RPMI8226 (cell line): ENCODE measurements at places on chromosomes 2 and 18.

DNA sequence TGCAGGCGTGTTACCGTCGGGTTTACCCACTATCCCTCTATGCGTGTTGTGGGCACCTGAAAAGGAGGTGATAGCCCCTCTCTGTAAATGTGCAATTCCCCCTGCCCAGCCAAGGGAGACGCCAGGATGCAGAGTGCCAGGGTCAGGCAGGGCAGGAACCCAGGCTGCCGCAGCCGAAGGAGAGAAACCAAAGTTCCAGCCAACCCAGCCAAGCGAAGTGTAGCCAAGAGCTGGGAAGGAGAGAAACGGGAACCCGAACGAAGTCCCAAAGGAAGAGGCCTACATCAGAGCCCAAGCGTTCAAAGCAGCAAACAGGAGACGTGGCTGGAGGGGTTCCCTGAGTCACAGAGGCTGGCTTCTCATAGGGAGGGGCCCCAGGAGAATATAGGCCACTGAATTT, 24.2 kb upstream of the SPR start:
- DNase-seq: no peak

- no peak for DNase-seq
Observed at GRCh38 chr18:24933345-24933744, 418.6 kb downstream of the ZNF521 start.

DNA sequence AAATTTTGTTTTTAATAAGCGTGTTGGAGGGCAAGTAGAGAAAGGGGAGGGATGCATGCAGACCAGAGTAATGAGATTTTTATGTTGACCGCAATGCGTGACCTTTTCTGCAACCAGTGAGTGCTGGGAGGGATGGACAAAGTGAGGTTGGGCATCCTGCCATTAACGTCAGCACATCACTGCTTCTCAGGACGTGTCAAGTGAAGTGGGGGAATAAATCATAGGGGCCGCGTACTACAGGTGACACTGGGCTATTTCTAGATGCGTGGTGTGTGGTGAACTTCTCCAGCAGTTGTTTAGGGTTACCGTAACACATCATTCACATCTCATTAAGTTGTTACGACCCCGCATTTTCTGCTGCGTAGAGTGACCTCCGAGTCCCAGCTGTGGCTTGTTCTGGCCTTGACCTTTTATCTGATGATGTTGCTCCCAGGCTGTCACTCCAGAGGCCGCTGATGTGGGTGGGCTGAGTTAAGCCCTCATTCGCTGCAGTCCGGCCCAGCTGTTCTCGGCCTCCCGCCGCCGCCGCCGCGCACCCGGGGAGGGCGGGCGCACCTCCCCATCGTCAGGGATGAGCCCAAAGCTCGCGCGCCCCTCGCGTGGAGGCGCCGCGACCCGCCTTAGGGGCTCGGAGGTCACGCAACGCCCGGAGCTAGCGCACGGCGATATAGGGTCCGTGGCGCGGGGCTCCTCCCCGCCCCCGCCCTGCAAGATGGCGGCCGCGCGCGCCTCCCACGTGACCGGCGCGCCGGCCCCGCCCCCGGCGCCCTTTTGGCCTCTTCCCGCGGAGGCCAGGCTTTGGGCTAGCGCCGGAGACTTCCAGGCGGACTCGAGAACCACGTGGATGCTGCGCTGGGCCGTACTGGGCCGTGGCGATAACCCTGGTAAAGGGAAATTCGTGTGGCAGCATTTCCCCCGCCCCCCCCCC, 3.5 kb downstream of the ZCCHC2 start:
- DNase-seq: peak; percentile 27

GRCh38 chr18:22489704-22490103, 72.0 kb upstream of the CTAGE1 start:
- DNase-seq: no peak

GRCh38 chr2:127479219-127479825, 47.0 kb downstream of the IWS1 start:
- DNase-seq: peak; percentile 58

- DNase-seq: no peak
Observed at GRCh38 chr18:35042389-35043071, 1.3 kb downstream of the MAPRE2 start.

GRCh38 chr18:29078273-29078672, 901.3 kb upstream of the CDH2 start:
- DNase-seq: no peak

DNA sequence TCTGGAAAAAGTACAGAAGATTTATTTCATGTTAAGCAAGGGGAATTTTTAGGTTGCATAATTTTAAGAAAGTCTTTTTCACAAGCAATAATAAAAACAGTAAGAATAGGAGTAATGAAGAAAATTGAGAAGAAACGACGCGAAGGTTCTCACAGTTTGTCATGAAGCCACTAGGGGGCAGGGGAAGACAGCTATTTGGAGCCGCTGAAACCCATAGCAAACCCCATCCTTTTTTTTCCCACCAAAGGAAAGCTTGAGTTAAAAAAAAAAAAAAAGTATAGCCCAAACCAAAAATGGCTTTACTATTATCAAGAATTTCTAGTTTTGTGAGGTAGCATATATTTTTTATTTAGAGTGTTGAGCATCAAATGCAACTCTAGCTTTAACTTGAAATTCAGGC, 300.9 kb downstream of the PHLPP1 start:
- peak; percentile 76 for DNase-seq

- no peak for DNase-seq
Observed at GRCh38 chr2:196266855-196267254, 95.5 kb upstream of the STK17B start.

DNA sequence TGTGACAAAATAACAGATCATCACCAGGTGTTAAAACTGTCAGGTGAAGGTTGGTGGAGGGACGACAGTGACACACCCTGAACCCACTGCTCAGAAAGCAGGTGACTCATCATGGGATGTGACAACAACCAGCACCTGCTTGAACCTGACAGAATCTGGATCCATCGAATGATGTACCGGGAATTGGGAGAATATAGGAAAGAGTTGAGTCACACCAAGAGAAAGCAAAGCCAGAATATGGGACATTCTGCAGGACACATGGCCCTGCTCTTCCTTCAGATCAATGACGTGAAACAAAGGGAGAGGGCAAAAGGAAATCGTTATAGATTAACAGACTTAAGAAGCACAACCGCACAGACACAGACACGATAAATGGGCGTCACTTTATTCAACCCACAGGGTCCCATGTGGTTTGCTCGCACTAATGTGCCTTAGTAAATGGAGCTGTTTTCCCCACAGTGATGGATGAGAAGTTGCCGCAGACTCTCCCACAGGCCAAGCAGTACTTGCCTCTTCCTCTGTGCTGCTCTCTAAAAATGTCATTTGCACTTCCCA, 100.1 kb downstream of the CRACDL start:
- DNase-seq: no peak

- DNase-seq: no peak
Observed at GRCh38 chr2:14778015-14778414, 145.5 kb downstream of the LRATD1 start.

DNA sequence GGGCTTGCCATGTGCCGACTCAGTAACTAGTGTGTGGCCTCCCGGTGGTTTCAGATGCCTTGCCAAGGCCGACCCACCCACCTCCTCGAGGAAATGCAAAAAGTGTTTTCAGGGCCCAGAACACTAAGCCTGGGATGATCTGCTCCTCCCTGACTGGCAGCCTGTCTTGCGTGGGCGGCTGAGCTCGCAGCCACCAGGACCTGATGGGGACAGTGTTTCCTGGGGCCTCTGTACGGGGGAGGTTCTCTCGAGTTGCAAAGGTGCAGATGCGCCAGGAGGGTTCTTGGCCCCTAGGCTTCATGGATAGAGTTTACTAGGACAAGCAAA, 85.2 kb downstream of the GLI2 start:
- DNase-seq: peak; percentile 88

- no peak for DNase-seq
Observed at GRCh38 chr2:97758131-97758705, 44.8 kb downstream of the ZAP70 start.

- DNase-seq: peak; percentile 49
Observed at GRCh38 chr18:72828601-72829000, 39.2 kb downstream of the NETO1 start.

- DNase-seq: no peak
Observed at GRCh38 chr2:160574468-160575140, 81.0 kb upstream of the RBMS1 start.

DNA sequence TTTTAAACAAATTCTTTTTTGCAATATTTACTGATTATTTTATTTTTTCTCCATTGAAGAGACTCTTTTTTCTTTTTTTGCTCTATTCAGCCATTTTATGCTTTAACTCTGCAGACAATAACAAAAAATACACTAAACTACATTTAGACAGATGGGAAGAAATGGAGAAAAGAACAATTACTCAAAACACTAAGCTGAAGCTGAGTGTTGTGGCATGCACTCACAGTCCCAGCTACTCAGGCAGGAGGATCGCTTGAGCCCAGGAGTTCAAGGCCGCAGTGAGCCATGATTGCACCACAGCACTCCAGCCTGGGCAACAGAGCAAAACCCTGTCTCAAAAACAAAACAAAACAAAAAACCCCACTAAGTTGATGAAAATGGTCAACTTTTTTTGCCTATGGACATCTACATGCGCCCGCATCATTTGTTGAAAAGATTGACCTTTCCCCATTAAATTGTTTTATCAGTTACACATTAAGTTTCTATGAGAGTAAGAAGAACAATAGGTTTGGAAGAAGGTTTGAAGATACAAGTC, 43.0 kb downstream of the E2F6 start:
- no peak for DNase-seq
